DMS 273 treated with DMSO at 0.1 percent for 48 hours (cell line): ENCODE measurements at places on chromosomes 6 and 20.

GRCh38 chr6:18327626-18328025 lies 59.5 kb upstream of the RNF144B start:
- DNase-seq: no peak

- DNase-seq: no peak
Observed at GRCh38 chr20:48668451-48668946, 159.3 kb downstream of the PREX1 start.

- no peak for DNase-seq
Observed at GRCh38 chr6:108166664-108167448, 1.0 kb downstream of the NR2E1 start.

- no peak for DNase-seq
Observed at GRCh38 chr6:105790635-105791034, 295.5 kb upstream of the PRDM1 start.

DNA sequence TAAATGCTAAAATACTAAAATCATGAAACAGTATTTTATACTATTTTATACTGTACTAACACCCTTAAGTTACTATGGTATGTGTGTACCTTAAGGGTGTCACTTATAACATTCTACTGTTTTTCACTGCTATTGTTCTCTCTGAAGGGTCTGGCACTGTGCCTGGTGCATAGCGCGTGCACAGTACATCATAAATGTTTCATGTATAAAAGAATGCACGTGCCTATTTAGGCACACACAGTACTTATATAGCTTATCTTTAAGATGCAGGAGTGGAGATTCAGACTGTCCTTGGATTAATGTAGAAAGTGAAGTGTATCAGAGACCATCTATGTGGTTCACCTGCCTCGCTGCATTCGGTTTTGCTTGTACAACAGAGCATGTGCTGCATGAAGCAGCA lies 64.0 kb upstream of the SGK1 start:
- DNase-seq: no peak

DNA sequence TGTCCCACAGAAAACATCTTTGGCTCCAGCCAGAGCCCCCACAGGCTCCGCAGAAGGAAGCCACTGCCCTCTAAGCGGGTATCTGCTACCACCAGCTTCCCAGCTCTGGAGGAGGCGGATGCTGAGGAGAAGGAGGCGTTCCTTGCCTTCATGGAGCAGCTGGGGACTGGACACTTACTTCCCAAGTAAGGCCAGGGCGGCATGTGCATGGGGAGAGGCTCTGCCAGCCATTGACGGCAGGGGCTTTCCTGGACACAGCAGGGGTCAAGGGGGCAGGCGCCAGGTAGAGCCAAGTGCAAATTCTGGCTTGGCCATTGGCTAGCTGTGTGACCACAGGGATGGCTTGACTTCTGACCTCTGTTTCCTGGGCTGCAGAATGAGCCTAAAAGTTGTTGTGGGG lies 17.8 kb downstream of the RAB44 start:
- no peak for DNase-seq

DNA sequence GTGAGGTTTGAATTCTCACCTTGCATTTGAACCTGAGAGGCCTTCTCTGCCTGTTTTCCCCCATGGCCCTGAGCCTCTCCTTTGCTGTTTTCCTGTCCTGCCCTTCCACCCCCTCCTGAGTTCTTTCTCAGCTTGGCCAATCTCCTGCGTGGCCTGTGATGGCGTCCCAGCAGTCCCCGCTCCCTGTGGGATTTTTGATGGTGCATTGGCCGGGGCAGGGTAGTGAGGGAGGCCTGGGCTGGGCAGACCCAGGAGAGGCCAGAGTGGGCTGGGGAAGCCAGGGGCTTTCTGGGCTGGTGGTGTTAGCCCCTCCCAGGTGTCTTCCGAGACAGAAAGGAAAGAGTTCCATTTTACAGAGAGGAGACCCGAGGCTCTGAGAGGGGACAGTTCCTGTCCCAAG lies 6.3 kb downstream of the CEBPB start:
- DNase-seq: no peak

DNA sequence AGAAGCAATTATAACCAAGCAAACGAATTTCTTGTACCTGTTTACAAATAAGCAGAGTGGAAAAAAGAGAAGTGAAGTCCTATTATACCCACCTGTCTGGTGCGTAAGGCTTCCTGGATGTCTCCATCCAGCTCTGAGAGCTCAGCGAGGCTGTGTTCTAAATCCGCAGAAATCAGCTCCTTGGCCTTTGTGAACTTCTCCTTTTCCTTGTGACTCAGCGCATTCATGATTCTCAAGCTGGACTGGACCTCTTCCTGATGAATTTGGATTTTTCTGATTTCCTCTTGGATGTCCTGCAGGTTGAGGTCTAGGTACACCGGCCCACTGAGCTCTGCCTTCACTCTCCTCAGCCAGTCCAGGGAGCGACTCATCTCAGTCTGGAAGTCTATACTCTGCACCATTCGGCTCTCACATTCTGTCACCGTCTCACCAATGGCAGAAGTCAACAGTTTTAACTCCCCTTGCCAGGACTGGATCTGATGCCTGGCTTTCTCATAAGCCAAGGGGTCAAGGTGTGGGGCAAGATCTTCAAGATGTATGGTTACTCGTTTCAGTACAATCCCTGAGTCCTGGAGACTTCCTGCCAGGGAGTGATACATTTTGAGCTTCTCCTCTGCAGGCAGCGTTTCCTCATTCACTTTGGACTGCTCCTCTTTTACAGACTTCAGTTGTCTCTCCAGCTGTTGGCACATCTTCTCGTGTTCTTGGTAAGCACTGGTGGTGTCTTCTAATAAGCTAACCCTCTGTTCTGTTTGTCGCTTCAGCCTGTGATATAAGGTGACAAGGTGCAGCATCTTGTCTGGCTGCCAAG lies 307.3 kb downstream of the SYNE1 start:
- DNase-seq: no peak

GRCh38 chr6:3847521-3847920 lies 1.7 kb upstream of the FAM50B start:
- no peak for DNase-seq

- DNase-seq: no peak
Observed at GRCh38 chr6:24340998-24341938, 16.6 kb downstream of the DCDC2 start.

- no peak for DNase-seq
Observed at GRCh38 chr6:35967076-35967774, 46.3 kb upstream of the SRPK1 start.

DNA sequence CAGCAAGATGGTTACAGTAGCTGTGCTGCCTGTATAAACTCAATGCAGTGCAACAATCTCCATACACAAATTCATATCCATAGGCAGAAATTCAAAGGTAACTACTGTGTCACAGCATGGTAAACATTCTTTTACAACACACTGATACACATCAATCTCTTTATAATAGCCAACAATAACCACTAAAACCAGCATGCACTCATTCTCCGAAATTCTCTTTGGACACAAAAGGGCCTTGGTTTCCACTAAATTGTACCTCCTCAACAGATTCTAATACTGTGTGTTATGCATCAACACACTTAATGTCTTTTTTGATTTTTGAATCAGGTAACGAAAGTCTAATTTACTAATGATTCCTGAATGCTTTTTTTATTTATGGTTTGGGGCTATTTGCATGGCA lies 1323.7 kb downstream of the GRIK2 start:
- no peak for DNase-seq

- DNase-seq: no peak
Observed at GRCh38 chr6:69789578-69789977, 7.2 kb downstream of the LMBRD1 start.

DNA sequence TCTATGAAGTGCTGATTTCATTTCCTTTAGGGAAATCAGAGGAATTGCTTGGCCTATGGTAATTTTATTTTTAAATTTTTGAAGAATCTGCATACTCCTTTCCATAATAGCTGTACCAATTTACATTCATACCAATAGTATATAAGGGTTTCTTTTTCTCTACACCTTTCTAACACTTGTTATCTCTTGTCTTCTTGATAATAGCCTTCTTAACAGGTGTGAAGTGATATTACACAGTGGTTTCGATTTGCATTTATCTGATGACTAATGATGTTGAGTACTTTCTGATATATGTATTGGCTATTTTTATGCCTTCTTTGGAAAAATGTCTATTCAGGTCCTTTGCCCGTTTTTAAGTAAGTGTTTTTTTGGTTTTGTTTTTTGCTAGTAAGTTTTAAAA lies 40.8 kb downstream of the SMAP1 start:
- DNase-seq: no peak

DNA sequence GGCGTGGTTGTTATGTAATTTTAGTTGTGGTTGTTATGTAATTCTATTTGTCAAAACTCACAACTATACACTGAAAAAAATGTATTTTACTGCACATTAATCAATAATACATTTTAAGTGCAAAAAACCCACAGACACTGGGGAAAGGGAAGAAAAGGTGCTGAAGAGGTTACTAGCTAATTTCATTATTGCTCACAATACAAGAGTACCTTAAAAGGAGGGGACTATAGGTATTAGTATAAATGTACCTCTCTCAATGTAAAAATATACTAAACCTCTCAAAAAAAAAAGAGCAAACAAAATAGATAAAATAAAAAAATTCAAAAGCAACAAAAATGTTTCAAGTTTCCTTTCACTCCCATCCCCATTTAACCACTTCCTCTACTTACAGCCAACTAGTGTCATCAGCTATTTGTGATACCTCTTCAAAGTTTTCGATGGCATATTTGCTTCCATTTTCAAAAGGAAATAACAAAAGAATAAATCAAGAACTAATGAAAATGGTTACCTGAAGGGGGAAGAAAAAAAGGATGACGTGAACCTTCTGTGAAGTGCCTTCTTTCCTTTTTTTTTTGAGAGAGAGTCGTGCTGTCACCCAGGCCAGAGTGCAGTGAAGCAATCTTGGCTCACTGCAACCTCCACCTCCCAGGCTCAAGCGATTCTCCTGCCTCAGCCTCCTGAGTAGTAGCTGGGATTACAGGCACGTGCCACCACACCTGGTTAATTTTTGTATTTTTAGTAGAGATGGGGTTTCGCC lies 30.2 kb downstream of the RANBP9 start:
- DNase-seq: no peak

GRCh38 chr6:35368038-35368887 lies 25.9 kb downstream of the PPARD start:
- no peak for DNase-seq

GRCh38 chr6:157935786-157936185 lies 45.9 kb upstream of the SYNJ2 start:
- DNase-seq: no peak

GRCh38 chr6:105495515-105495914 lies 92.6 kb upstream of the PREP start:
- DNase-seq: no peak

- no peak for DNase-seq
Observed at GRCh38 chr6:27286141-27286540, 25.9 kb downstream of the POM121L2 start.

GRCh38 chr6:34414999-34415858 lies 10.6 kb downstream of the RPS10 start:
- DNase-seq: peak; percentile 72

DNA sequence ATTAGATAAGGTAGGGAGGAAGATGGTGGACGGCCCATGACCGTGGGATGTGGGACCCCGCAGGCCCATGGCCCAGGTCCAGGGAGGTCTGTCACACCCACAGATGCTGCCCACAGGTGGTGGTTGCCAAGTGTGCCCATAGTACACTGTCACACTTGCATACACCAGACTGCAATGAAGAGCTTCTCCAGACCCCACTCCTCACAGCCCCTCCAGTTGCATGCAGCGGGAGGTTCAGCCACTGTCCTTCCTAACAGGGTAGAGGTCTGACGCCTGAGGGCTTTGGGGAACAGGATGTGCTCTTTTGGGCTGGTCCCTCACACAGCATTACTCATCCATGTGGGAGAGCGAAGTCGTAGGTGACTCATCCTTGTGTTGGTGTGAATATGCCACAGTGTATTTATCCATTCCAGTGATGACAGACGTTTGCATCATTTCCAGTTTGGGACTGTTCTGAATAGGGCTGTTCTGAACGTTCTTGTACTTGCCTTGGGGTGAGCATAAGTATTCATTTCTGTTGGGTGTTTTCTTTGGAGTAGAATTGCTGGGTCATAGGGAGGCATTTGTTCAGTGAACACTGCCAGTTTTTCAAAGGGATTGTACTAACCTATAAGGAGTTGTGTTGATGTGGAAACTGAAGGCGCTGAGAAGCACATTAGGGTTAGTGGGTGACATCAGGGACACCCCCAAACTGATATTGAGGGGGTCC lies 10.1 kb upstream of the PYGB start:
- DNase-seq: peak; percentile 19

- DNase-seq: no peak
Observed at GRCh38 chr6:142868917-142869316, 76.1 kb downstream of the HIVEP2 start.

- no peak for DNase-seq
Observed at GRCh38 chr6:162733489-162733888, 5.7 kb downstream of the PACRG start.

GRCh38 chr6:157163434-157164159 lies 159.7 kb downstream of the TMEM242 start:
- DNase-seq: no peak

GRCh38 chr6:14658886-14659561 lies 541.5 kb downstream of the CD83 start:
- no peak for DNase-seq

DNA sequence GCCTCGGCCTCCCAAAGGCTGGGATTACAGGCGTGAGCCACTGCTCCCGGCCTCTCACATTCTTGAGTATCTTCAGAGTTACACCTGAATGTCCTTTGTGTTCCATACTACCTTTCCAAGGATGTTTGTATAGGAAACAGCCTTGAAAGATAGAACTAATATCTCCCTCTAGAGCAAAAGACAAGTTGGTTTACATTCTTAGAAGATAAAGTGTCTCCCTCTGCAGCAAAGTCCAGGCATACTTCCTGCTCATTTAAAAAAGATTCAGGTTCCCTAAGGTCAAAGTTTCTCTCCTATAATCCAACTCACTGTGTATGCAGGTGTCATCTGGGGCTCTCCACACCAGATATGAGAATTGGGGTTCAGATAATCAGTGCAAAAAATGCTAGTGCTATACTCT lies 224.4 kb downstream of the TPBG start:
- no peak for DNase-seq

- DNase-seq: peak; percentile 74
Observed at GRCh38 chr20:35497780-35498189, 31.7 kb downstream of the C20orf173 start.

DNA sequence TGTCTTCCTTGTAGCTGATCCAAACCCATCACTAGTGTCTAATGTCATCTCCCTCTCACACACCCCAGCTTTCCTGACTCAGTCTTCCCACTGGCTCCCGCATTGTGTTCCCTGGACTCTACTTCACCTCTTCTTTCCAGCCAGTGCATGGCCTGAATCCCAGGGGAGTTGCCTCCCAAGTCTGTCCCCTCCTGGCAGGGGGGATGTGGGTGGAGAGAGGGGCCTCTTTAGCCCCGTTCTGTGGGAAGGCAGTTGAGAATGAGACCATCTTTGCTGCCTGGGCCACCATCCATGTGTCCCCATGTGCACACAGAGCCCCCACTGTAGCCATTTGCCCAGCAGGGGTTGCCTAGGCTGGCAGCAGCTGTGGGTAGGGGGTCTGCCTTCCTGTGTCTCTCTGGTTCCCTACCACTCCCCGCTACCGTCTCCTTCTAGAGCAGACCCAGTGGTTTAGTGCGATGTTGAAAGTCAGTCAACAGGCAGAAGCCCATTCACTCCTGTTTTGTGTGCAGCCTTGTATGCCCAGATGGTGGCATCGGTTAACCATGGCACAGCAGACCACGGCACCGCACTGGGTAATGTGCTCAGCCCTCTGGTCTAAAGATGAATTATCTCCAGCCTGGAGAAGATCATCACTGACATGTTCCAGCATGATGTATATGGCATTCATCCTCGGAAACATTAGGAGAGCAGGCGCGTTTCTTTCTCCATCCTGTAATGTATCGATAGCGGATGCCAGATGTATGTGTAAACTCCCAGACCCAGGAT lies 178.8 kb upstream of the SNX9 start:
- no peak for DNase-seq
